ENCODE measurements at places on chromosomes 3 and 15. TPM values are rescaled to one million over a fixed set of nuclear protein-coding genes. Genes with fewer than 3 reads are reported as not detected.

CLRN1 gene
- total RNA-seq = not detected

GRCh38 chr3:157499342-157499963, 3.8 kb downstream of the VEPH1 start:
- DNase-seq = peak; percentile 79
- no peaks in the 10 kb centered on the region for H3K27me3 ChIP-seq
- H3K4me3 ChIP-seq = peak overlapping the region; percentile 42
- H3K36me3 ChIP-seq = no peaks in the 10 kb centered on the region

GRCh38 chr3:120472121-120472844, 21.5 kb upstream of the FSTL1 start:
- peaks cover 5% of the 10 kb centered on the region for H3K4me1 ChIP-seq
- H3K27ac ChIP-seq = no peak overlapping the region
- no peak overlapping the region for H3K4me3 ChIP-seq

GRCh38 chr3:136612512-136612911, 139.7 kb downstream of the STAG1 start:
- peaks cover 8% of the 10 kb centered on the region for H3K36me3 ChIP-seq
- no peak overlapping the region for H3K4me3 ChIP-seq
- H3K27ac ChIP-seq = no peak overlapping the region
- DNase-seq = no peak

GRCh38 chr15:41128174-41128902, 12.3 kb upstream of the INO80 start:
- no peaks in the 10 kb centered on the region for H3K27me3 ChIP-seq
- no peak for DNase-seq
- no peaks in the 10 kb centered on the region for H3K36me3 ChIP-seq

All from stomach (tissue), 19 donors.